ENCODE measurements at places on chromosomes 4 and X.
A peak's percentile ranks its signal among the peaks of the same experiment; 100 is the strongest.

DNA sequence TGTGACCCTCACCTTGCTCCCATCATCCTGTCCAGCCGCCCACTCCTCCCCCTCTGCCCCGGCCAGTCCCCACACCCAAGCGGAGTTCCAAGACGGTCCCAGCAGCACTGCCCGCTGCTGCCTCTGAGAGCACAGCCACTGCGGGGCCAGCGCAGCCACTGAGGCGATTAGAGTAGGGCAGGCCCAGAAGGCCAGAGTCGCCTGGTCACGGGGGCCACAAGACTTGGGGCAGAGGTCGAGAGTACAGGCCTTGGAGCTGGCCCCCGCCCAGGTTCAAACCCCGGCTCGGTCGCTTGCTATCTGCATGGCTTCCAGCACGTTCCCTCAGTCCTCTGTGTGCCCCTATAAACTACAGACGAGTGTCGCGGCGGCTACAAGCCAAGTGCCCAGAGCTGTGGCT, 53.2 kb upstream of the ADRA2C start:
- DNase-seq = no peak

- no peak for DNase-seq
These were observed 27.5 kb downstream of the LIAS start for GRCh38 chr4:39486221-39486804.

DNA sequence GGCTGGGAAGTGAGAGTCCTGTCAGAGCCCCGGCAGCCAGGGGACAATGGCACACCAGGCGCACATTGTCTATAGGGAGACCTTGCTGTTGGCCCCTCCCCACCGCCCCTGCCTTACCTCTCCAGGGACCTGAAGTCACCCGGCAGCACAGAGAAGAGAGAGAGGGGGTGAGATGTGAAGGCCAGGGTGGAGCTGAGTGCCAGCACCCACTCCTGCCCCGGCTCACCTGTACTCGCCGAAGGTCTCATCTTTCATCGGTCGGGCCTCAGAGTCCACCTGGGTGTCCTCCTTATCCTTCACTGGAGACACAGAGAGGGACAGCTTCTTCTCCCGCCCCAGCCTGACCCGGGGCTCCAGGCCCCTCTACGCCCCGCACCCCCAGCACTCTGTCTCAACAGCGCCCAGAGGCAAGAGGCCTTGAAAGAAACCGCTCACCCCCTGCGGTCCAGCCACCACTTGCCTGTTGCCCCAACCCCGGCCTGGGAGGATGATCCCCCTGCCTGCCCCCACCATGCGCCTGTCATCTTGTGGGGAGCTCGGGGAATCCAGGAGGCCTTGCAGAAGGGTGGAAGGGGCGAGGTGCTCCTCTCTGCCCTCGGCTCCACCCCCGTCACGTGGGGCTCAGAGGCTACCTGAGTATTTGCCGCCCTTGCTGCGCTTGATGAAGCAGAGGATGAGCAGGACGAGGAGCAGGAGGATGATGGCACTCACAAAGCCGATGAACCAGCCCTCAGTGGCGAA, 22.6 kb downstream of the L1CAM start:
- DNase-seq = no peak

DNA sequence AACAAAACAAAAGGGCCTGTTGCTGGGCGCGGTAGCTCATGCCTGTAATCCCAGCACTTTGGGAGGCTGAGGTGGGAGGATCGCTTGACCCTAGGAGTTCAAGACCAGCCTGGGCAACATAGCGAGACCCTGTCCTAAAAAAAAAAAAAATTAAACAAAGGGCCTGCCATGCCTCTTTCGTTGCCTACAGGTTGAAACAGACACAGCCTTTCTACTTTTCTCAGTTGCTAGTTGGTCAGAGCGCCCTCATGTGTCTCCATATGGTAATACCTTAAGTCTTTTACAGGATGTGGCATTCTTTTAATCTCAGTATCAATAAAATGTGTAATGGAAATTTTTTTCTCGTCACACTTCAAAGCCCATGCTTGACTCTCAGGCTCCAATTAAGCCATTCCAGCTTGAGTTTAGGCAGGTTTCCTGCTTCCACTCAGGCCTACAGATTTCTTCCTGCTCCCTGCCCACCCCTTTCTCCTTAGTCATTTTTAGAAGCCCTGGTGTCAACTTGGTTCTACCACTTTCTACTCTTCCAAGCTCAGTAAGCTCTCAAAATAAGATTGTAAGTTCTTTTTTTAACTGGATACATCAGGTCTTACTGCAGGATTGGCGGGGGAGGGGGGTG, 4.6 kb upstream of the SOWAHD start:
- DNase-seq = peak; percentile 76

GRCh38 chr4:88188738-88189417, 30.4 kb upstream of the ABCG2 start:
- no peak for DNase-seq

GRCh38 chrX:24242649-24243175, 71.2 kb downstream of the SUPT20HL2 start:
- DNase-seq = no peak

DNA sequence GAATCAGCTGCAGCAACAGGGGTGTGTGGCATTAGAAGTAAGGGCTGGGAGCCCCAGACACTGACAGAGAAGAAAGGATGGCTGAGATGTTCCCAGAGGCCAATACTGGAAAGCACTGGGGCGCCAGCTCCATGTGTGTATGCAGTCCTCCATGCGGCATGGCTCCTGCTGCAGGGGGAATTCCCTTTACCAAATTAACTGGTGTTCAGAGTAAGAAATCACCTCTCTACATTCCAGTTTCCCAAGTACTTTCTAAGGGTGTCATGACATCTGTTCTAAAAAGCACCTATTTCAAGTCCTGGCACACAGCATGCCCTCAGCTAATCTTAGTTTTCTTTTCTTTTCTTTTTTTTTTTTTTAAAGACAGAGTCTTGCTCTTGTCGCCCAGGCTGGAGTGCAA, 98.0 kb downstream of the MAML3 start:
- DNase-seq = no peak

- DNase-seq = peak; percentile 1
These were observed 31.0 kb upstream of the FAT4 start for GRCh38 chr4:125283707-125284279.

- DNase-seq = no peak
These were observed 220.3 kb upstream of the TENM3 start for GRCh38 chr4:182022909-182023308.

- no peak for DNase-seq
These were observed 31.1 kb downstream of the FGFRL1 start for GRCh38 chr4:1042352-1043055.

- DNase-seq = no peak
These were observed 410.6 kb downstream of the IL1RAPL1 start for GRCh38 chrX:28997706-28998463.

DNA sequence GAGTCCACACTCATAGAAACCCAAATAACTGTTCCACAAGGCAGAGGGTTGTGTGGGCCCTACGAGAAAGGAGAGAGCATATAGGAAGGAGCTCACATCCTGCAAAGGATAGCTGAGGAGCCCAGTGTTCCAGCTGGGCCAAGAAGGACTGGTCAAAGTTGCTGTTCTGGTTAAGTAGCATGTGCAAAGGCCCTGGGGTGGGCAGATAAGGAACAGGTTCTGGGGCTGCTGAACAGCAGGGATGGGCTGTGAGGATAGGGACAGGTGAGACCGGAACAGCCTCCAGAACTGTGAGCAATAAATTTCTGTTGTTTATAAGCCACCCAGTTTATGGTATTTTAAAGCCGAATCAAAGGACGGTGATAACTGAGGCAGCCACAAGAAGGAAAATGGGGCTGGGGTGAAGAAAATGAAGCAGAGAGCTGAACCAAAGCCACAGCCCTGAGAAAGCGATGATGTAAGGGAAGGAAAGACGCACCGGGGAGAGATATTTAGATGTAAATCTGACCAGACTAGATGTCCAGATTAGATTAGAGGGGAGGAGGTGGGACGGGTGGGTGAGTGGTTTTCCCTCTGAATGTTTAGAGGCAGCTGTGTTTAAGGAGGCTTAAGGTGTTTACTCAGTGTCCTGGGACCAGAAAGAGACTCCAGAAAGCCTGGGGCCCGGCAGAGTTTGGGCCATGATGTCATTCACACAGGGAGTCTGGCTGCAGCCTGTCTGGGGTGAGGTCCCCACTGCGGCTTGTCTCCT, 180.8 kb upstream of the BCOR start:
- peak; percentile 88 for DNase-seq

All from CD4-positive, alpha-beta T cell treated with Interleukin-4 for 4 hours (primary cell).